ENCODE measurements at places on chromosomes 5 and 9. TPM values are rescaled to one million over a fixed set of nuclear protein-coding genes. Genes with fewer than 3 reads are reported as not detected.

Gene CEL
- 0.31 TPM for total RNA-seq

Gene GPX3
- 17.5 TPM for total RNA-seq

Gene ZNG1C
- 68.9 TPM for total RNA-seq

Gene STKLD1
- total RNA-seq: 1.6 TPM

Gene SARDH
- 4.7 TPM for total RNA-seq

Gene CDKN2B
- 0.31 TPM for total RNA-seq

Gene TMEM171
- 0.94 TPM for total RNA-seq

Gene PCDHGA2
- total RNA-seq: 11.9 TPM

Gene AMBP
- total RNA-seq: not detected

Gene F2RL2
- total RNA-seq: 0.31 TPM

Gene ADGRD2
- total RNA-seq: not detected

Gene ADAMTS16
- total RNA-seq: 3.4 TPM

Gene LAMC3
- total RNA-seq: 2.2 TPM

Gene C9
- total RNA-seq: not detected

Gene SPINK7
- total RNA-seq: not detected

Gene NPDC1
- 34.4 TPM for total RNA-seq

Gene FGD3
- total RNA-seq: 32.2 TPM

Gene C9orf43
- total RNA-seq: 0.94 TPM

Gene CATSPER3
- total RNA-seq: not detected

Gene ABO
- not detected for total RNA-seq

Gene TERT
- not detected for total RNA-seq

Gene BAG1
- 34.4 TPM for total RNA-seq

Gene GDA
- total RNA-seq: 36.0 TPM

Gene C9orf50
- not detected for total RNA-seq

Gene DBH
- total RNA-seq: not detected

Gene RNF180
- total RNA-seq: 78.9 TPM

Gene MZB1
- total RNA-seq: not detected

Gene C9orf153
- 1.3 TPM for total RNA-seq

Gene ADAMTSL1
- 44.1 TPM for total RNA-seq

Gene IFNE
- not detected for total RNA-seq

Gene RMRP
- 78,439 TPM for total RNA-seq

Gene CYSRT1
- not detected for total RNA-seq

Gene CETN3
- total RNA-seq: 26.0 TPM

Gene EIF4E1B
- 0.31 TPM for total RNA-seq

Gene VCAN
- 439 TPM for total RNA-seq

Gene NUP214
- 46.0 TPM for total RNA-seq

Gene PRUNE2
- 29.1 TPM for total RNA-seq

Gene PCDHA12
- 40.4 TPM for total RNA-seq

Gene PCDHB10
- total RNA-seq: 26.3 TPM

Data from parietal lobe (tissue), 2 donors.